ENCODE measurements at places on chromosomes 7 and 10. TPM values are rescaled to one million over a fixed set of nuclear protein-coding genes. Genes with fewer than 3 reads are reported as not detected.
A peak's percentile ranks its signal among the peaks of the same experiment; 100 is the strongest.

The FRAT1 gene
- 2.3 TPM for total RNA-seq

DNA sequence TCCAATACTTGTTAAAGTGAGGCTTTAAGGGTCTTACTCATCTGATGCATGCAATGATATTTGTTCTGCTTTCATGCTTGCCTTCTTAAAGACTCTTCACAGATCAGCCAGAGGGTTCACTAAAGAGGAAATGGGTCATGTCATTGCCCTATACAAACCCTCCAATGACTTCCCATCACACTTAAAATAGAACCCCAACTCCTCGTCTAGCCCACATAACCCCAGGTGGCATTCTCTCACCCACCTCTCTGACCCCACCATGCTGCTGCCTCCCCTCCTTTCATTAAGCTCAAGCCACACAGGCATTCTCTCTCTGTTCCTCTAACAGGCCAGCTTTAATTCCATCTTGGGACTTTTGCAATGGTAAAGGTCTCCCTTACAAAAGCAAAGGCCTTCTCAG lies 253.6 kb downstream of the GRID1 start:
- no peaks in the 10 kb centered on the region for H3K4me1 ChIP-seq
- no peak overlapping the region for H3K4me3 ChIP-seq
- H3K27me3 ChIP-seq, result no peaks in the 10 kb centered on the region
- no peaks in the 10 kb centered on the region for H3K36me3 ChIP-seq
- no peak for DNase-seq
- H3K27ac ChIP-seq, result no peak overlapping the region

DNA sequence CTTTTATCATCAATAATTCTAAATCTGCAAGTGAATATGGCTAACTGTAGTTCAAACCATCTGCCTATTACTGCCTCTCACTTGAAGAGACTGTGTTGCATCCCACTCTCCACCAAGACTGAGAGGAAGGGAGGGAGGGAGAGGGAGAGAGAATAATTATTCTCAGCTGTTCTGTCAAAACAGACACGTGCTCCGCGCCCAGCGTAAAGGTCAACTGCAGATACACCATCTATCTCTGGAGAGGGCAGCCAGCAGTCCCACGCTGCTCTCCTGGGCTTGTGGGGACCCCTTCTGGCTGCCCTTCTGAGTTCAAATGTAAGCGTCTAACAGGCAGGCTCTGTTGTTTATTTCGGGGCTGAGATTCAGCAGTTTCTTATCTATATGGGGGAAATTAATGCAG lies 625.5 kb upstream of the GALNT17 start:
- H3K27ac ChIP-seq, result no peak overlapping the region
- no peaks in the 10 kb centered on the region for H3K4me1 ChIP-seq
- H3K27me3 ChIP-seq, result no peaks in the 10 kb centered on the region
- H3K36me3 ChIP-seq, result no peaks in the 10 kb centered on the region
- no peak overlapping the region for H3K4me3 ChIP-seq

- peaks cover 14% of the 10 kb centered on the region for H3K27me3 ChIP-seq
- no peak overlapping the region for H3K27ac ChIP-seq
These were observed 102.2 kb downstream of the ZNF92 start for GRCh38 chr7:65475734-65476319.

The RBP4 gene
- total RNA-seq, result not detected

The BTBD16 gene
- not detected for total RNA-seq

DNA sequence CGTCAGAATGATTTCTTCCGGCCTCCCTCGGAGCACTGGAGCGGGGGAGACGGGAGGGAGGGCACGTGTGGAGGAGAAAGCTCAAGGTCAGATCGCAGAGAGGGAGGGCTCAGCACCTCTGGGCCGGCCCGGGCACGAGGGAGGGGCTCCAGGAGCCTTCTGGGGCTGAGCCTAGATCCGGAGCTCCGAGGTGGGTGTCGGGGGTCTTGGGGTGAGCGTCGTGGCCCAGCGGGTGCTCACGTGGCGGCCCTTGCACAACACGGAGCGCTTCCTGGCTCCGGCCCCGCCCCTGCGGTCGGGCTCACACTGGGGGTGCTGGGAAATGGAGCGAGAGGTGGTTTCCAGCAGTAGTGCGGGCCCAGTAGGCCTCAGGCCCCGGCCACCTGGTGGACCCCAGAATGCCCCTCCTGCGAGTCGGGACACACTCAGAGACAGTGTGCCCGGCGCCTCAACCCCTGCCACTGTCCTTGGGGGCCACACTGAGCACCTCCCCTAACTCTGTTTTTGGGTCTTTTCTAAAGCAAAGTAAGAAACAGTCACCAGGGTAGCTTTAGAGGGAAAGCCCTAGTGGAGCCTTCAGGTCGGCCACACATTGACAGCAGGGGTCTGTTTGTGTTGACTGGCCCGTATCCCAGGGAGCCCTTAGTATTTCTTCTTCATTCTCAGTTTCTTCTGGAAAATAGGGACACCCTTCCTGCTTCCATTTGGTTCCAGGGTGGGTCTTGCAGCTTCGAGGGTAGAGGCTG lies 798 bp downstream of the PPIF start:
- H3K27me3 ChIP-seq, result no peaks in the 10 kb centered on the region
- H3K4me1 ChIP-seq, result peaks cover 37% of the 10 kb centered on the region
- H3K4me3 ChIP-seq, result peak overlapping the region; percentile 89
- peak overlapping the region; percentile 95 for H3K27ac ChIP-seq
- peaks cover 46% of the 10 kb centered on the region for H3K36me3 ChIP-seq
- peak; percentile 90 for DNase-seq

DNA sequence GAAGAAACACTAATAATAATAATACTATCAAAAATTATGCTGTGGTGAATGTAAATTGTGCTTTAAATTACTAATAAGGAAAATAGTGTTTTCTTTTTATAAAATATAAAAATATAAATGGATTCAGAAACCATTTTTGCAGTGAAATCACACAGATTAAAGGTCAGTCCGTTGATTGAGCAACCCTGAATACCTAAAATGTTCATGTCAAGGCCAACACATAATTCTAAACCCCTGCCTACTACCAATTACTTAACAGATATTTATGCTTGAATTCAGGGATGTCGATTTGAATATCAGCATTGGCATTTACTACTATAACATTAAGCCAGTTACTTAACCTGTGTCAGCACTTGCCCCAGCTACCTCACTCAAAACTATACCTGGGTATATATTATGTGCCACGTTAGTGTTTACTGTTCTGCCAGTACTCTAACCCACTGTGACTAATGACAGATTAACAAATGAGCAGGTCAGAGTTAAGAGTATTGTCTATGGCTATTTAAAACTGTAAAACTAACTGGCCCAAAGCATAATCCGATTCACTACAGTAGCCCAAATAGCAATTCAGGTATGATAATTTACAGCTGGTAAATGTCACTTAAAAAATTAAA lies 165.0 kb downstream of the KMT2E start:
- H3K27me3 ChIP-seq, result no peaks in the 10 kb centered on the region
- DNase-seq, result no peak
- H3K4me3 ChIP-seq, result no peak overlapping the region
- peaks cover 4% of the 10 kb centered on the region for H3K4me1 ChIP-seq
- peaks cover 4% of the 10 kb centered on the region for H3K36me3 ChIP-seq
